ENCODE measurements at places on chromosomes 2 and 18.

- DNase-seq = no peak
Measured at GRCh38 chr2:98514879-98515249, 70.2 kb downstream of the INPP4A start.

DNA sequence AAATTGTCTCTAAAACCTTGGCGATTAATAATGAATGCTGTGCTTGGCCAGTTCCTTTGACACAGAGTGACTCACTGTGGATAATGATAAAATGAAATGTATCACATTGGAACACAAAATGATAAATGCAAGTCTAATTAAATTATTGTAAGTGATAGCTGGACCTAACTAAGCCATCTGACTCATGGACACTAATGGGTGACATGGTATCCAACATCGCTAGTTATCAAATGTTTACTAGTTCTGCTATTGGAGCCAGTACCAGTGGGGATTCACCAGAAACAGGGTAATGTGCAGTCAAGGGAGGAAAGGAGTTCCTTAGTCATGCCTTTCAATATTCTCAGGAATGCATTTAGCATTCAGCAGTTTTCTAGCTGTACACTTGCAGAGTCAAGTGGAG lies 736.3 kb upstream of the ACVR2A start:
- DNase-seq = no peak

- DNase-seq = no peak
Measured at GRCh38 chr18:63520053-63520685, 22.0 kb upstream of the SERPINB12 start.

GRCh38 chr2:135662088-135662487 lies 79.6 kb upstream of the UBXN4 start:
- DNase-seq = no peak

DNA sequence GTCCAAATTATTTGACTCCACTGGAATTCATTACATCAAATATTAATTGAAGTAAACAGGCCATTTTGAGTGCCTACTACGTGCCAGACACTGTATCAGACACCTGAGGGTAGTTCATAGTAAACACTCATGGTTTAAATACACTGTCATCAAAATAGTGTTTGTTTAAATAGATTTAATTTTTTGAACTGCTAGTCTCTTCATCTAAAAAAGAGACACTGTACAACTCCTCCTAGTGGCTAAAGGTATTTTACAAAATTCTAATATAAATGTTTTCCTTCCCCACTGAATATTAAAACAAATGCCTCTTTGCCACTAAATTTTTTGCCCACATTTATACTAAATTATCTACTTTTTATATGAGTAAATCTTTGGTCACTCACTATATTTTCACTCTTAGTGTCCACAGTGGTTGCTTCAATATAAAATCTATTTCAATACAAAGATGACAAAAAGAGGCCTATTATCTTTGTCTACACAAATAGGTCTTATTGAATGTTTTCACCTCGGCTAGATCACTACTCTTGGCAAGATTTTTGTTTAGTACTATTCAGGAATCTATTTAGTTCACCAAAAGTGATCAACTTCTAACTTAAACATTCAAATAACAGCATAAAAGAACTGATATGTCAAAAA lies 122.1 kb downstream of the TMEM247 start:
- no peak for DNase-seq

All from activated naive CD4-positive, alpha-beta T cell treated with Interleukin-2 at 50 U/mL for 16 hours (primary cell).